ENCODE measurements at places on chromosomes 1 and 21.

DNA sequence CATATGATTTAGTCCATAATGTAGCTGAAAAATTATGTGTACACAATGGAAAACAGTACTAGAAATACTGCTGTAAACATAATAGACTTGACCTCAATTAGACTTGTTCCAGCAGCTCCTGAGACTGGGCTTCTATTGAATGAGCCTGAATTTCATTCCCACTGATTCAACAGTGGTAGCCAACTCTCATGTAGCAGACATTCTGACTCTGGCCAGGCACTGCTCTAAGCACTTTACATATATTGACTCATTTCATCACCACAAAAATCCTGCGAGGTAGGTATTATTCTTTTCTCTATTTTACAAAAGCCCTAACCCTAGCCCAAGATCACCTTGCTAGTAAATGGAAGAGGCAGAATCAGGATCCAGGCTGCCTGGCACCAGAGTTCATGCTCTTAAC, 12.8 kb upstream of the CTSS start:
- DNase-seq, result no peak

- no peak for DNase-seq
These were observed 198.0 kb downstream of the HUNK start for GRCh38 chr21:32070676-32071330.

- DNase-seq, result no peak
These were observed 98.5 kb upstream of the CD53 start for GRCh38 chr1:110774398-110774797.

GRCh38 chr1:54297596-54298283, 97.8 kb downstream of the MRPL37 start:
- DNase-seq, result no peak

GRCh38 chr1:60008500-60008899, 65.1 kb downstream of the C1orf87 start:
- DNase-seq, result no peak

DNA sequence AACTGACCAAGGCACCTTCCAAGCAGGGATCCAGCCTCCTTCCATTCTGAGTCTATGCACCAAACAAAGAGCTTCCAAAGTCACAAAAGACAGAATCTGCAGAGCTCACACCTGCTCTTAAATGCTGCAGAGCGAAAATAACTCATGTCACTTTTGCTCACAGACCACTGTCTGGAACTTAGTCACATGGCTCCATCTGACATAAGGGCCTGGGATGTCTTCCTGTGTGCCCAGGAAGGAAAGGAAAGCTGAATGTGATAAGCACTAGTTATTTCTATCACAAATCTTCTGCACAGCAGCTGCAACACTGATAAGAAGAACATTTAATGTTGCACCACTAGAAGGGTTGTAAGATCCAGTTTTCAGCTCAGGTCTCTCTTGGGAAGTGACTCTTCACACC, 39.5 kb upstream of the SGIP1 start:
- DNase-seq, result no peak

GRCh38 chr1:16181887-16182719, 26.2 kb upstream of the EPHA2 start:
- DNase-seq, result no peak

GRCh38 chr1:237863234-237863633, 27.5 kb downstream of the ZP4 start:
- DNase-seq, result no peak

- no peak for DNase-seq
These were observed 47.3 kb upstream of the CNN3 start for GRCh38 chr1:94974241-94974640.

GRCh38 chr1:241841691-241842090, 6.3 kb upstream of the EXO1 start:
- DNase-seq, result no peak

GRCh38 chr1:24688621-24689195, 45.6 kb downstream of the SRRM1 start:
- DNase-seq, result peak; percentile 62

GRCh38 chr1:226786550-226786949, 47.5 kb upstream of the ITPKB start:
- no peak for DNase-seq

DNA sequence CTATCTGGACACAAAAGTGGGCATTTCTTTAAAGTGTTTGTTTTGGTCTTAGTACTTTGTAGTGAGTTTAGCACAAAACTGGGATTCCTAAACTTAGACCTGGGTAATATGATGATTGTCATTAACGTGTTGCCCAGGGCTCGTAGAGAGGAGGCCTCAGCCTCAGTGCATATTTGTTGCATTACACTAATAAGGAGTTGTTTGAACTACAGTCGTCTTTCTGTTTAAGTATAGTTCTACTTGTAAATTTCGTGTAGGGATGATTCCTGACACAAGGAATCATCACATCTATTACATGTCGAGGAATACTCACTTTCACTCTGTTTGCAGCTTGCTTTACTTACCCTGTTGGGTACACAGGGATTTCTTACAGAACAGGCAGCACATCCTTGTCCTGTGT, 85.0 kb downstream of the PRDM2 start:
- no peak for DNase-seq

GRCh38 chr21:45280969-45281368, 6.7 kb downstream of the POFUT2 start:
- DNase-seq, result no peak

- peak; percentile 84 for DNase-seq
These were observed 48.8 kb downstream of the XPR1 start for GRCh38 chr1:180680558-180681144.

- DNase-seq, result peak; percentile 67
These were observed 15.2 kb downstream of the BCAN start for GRCh38 chr1:156656806-156657740.

DNA sequence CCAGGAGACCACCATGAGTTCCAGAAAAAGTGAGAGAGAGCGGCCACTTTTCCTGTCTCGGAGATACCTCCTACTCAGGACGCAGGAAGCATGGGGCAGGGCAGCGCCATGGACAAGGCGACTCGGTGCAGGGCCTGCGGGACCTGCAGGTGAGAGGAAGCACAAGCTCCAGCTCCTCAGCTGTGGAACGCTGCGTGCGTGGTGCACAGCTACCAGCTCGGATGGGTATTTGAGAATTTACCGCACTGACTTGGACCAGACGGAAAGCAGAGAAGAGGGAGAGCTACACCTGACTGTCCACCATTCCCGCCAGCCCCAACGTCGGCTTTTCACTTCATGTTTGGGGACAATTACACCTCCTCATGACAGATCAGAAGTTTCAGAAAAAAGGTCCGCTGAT, 8.2 kb upstream of the CDK11A start:
- DNase-seq, result no peak

GRCh38 chr1:223815865-223816264, 29.9 kb downstream of the TP53BP2 start:
- DNase-seq, result no peak

DNA sequence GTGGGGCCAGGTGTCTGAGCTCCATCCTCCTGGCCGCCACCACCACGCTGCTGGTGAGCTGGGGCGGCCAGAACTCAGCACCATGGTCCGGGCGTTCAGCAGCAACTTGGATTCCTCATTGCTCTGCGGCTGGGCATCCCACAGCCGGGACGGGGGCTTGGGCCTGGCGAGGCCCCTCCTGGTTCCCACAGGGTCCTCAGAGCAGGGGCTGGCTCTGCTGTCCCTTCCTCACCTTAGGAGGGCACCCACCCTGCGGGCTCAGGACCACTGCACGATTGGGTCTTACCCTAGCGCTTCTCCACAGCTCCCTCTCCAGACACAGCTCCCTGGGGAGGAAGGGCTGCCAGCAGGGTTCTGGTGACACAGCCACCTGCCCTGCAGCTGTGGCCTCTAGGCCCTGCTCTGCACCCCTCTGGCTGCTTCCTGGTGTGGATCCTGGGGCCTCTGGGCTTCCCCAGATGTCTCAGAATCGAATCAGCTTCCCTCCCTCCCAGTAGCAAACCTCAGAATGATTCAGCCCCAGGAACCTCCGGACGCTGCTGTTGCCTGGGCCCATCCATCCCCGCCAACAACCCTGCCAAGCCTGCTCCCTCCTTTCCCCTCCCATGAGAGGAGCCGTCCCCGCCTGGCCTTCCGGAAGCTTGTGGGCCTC, 25.0 kb downstream of the CRYAA start:
- no peak for DNase-seq

DNA sequence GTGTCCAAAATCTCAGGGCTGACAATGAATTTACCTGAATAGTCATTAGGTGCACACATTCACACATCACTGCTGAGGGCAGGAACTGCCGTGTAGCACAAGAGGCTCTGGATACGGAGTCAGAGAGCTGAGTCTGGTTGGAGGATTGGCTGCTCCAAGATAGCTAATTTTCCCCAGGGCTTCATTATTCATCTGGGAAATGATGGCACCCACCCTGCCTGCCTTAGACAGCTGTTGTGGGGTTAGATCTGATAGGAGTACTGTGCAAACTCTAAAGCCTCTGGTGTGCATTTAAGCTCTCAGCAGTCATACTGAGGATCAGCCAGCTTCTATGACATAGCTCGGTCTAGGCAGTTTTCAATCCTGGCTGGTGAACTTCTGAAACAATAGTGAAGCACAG, 67.0 kb downstream of the LMX1A start:
- peak; percentile 82 for DNase-seq

DNA sequence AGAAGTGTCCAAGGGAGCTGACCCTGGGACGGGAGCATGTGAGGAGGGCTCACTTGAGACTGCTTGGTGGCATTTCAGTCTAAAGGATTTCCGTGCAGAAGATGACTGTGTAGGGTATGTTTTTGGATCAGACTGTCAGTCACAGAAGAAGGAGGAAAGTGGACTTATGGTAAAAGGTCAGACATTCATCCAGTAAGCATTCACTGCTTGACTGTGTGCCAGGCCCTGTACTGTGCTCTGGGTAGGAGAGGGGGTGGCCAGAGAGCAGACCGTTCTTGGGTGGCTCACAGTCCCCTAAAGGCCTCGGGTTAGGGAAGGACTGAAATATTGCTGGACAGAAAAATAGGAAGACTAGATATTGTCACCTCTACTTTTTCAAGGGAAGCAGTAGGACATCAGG, 2.1 kb upstream of the SERINC2 start:
- no peak for DNase-seq

DNA sequence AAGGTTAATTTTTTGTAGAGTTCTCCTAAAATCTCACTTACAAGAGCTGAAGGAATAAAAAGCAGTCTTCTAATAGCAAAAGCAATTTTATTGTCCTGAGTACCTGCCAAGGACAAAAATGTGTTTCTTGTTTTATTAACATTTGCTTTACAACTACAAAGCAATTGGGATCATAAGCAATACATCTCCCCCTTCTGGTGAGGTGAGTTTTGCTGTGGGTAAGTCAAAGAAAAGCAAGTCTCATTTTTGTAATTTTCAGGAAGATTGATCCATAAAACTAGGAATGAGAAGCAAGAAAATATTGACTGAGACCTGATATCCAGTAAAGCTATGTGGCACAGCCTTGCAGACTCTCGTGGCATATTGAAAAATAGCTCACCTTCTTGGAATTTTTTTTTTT, 2162.7 kb downstream of the NCAM2 start:
- DNase-seq, result no peak

DNA sequence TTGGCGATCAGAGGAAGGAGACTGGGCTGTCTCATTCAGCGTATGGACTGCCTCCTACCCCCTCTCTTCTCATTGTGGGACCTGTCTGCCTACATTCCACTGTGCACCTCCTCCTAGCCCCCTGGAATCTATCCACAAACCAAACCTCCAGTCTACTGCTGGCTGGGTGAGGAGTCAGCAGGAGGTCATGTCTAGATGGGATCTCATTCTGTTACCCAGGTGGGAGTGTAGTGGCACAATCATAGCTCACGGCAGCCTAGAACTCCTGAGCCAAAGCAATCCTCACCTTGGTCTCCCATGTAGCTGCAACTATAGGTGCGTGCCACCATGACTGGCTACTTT, 18.0 kb upstream of the TTC22 start:
- no peak for DNase-seq

- no peak for DNase-seq
These were observed 908 bp downstream of the DDI2 start for GRCh38 chr1:15618077-15618654.

DNA sequence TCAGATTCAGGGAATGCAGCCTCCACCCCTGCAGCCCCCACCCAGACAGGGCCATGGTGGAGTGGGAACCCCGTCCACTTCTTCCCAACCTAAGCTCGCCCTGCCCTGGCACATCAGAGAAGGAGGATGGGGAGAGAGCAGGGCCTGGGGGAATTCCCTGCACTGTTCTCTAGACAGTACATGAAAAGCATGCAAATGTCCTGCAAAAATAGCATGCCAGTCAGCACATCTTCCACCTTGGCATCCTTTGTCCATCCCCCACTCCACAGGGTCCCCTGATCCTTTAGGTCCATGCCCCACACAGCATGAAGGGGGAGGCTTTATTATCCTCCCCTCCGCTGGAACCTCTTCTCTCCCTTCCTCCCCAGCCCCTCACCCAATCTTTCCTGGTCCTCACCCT, 35.0 kb upstream of the RD3 start:
- DNase-seq, result no peak

GRCh38 chr1:8338526-8339202, 20.8 kb downstream of the SLC45A1 start:
- DNase-seq, result no peak

- DNase-seq, result no peak
These were observed 88.4 kb downstream of the GTF2B start for GRCh38 chr1:88802950-88803349.

DNA sequence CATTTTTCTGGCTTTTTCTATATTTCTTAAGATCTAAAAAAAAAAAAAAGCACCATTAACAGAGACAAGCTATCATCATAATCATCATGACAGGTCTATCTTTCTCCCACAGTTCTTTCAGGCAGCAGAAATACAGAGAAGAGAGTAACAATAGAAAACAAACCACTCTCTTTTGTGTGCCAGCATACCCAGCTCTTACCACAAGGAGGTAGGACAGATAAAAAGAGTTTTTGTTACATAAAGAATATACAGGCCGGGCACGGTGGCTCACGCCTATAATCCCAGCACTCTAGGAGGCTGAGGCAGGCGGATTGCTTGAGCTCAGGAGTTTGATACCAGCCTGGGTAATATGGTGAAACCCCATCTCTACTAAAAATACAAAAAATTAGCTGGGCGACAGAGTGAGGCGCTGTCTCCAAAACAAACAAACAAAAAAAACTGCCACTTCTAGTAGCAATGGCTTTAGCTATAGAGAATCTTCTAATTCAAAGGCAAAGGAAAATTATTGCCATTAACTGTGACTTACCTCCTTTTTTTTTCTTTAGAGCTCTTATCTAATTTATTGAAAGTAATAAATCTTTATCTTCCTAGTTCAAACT, 39.7 kb downstream of the ANKRD13C start:
- DNase-seq, result no peak

- no peak for DNase-seq
These were observed 96.0 kb upstream of the DUSP10 start for GRCh38 chr1:221837896-221838295.

GRCh38 chr1:34367954-34368353, 191.2 kb downstream of the C1orf94 start:
- DNase-seq, result no peak

GRCh38 chr1:220219865-220220698, 52.2 kb downstream of the RAB3GAP2 start:
- no peak for DNase-seq

DNA sequence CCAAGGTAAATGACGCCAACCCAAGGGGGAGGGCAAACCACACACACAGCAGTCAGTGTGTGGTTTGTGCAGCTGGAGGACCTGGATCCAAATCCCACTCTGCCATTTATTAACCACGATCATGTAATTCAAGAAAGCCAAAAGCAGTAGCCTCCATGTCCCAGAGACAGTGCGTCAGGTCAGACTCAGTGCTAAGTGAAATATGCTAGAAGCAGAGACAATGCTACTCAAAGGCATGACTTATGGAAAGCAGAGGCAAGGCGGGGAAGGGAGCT, 13.6 kb downstream of the TTC39A start:
- no peak for DNase-seq

Data from DMS 273 treated with DMSO at 0.1 percent for 48 hours (cell line).